Cardiac septum (tissue), 1 donor: ENCODE measurements at places on chromosomes 2 and 18. TPM values are rescaled to one million over a fixed set of nuclear protein-coding genes. Genes with fewer than 3 reads are reported as not detected.
A peak's percentile ranks its signal among the peaks of the same experiment; 100 is the strongest.

GRCh38 chr2:152791979-152792378, 73.6 kb downstream of the ARL6IP6 start:
- DNase-seq = no peak

DNA sequence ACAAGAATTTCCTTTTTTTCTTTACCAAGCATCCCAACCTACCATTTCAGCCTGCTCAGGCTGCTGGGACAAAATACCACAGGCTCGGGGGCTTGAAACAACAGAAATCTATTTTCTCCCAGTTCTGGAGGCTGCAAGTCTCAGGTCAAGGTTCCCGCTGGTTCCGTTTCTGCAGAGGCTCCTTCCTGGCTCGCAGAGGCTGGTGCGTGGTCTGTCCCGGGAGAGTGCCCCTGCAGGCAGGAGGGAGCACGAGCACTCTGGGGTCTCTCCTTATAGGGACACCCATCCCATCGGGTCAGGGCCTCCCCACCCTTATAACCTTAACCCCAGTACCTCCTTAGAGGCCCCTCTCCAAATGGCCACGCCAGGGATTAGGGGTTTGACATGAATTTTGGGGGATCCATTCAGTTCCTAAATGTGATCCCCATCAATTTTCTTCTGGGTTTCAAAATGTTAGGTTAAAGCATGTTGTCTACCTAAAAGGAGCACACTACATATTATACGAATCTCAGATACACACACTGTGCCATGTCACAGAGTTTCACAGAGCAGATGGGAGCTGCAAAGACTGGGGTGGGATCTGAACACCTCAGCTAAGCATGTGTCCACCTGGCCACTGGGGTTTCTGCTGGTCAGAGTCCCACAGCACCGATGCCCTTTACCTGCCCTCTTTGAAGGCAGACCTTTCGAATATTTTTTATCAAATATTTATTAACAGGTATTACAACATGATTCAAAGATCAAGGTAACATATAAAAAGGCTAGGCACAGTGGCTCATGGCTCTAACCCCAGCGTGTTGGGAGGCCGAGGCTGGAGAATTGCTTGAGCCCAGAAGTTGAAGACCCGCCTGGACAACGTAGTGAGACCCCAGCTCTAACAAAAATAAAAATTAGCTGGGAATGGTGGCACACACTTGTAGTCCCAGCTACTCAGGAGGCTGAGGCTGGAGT, 17.6 kb upstream of the ADI1 start:
- no peak for DNase-seq

DNA sequence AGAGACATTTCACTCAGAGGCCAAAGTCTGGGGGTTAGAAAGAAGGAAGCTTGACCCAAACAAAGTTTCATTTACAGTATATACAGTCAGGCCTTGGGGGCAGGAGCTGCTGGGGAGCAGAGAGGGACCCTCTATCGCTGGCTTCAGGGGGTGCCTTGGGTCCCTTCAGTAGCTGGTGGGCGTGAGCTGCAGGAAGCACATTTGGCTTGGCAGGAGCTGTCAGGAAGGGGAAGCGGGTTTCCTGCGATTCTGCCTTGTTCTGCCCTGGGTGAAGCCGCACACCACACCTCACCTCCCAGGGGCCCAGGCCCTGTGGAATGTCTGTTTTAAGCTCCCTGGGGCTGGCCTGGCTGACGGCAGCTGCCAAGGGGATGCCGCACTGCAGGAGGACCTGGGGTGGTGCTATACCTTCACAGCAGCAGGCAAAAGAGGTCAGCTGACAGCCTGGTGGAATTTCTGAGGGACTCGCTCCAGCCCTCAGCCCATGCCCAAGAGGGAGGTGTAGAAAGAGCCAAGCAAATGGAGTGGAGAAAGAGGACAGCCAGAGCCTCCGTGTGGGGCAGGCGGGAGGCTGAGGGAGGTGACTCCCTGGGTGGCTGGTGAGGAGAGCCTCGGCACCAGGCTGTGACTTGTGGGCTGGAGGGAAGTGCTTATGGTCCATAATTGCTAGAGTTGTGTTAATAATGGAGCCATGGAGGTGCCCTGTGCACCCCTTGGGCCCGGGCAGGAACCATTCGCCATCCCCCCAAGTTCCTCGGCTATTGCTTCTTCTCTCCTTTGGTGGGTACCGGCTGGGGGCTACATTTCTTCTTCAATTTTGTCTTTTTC, 43.9 kb downstream of the PSD4 start:
- no peak for DNase-seq

- DNase-seq = peak; percentile 43
These were observed 25.1 kb upstream of the KLHL29 start for GRCh38 chr2:23359631-23360567.

Gene BOK
- total RNA-seq = 4.5 TPM
